ENCODE measurements at places on chromosomes 2 and 18.
A peak's percentile ranks its signal among the peaks of the same experiment; 100 is the strongest.

- DNase-seq = no peak
Observed at GRCh38 chr2:232689152-232689910, 7.8 kb upstream of the GIGYF2 start.

DNA sequence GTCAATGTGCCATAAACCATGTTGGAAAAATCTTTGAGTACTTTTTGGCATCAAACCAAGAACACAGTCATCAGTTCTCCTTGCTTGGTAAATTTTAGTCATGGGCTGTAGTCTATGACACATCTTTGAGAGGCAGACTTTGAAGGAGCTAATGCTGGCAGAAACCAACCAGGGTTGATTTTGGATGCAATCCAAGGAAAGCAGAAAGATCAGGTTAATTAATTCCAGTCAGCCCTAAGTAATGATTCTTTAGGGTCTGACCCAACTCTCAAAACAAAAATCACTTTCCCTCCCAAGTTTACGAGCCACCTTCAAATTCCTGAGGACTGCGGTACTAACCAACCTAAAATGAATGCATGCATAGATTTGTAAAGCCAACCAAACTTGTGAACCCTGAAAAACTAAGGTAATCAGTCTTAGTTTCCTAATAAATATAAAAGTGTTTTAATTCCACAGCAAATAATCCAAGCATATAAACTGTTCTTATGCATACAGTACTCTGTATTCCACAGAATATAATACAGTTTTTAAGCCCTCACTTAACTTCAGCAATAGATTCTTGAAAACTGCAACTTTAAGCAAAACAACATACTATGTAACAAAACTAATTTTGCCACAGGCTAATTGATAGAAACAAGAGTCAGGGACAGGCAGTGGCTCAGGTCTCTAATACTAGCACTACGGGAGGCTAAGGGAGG is 22.0 kb downstream of the AP1S3 start:
- DNase-seq = peak; percentile 68

- DNase-seq = no peak
Observed at GRCh38 chr18:67514465-67514864, 2.1 kb downstream of the DSEL start.

DNA sequence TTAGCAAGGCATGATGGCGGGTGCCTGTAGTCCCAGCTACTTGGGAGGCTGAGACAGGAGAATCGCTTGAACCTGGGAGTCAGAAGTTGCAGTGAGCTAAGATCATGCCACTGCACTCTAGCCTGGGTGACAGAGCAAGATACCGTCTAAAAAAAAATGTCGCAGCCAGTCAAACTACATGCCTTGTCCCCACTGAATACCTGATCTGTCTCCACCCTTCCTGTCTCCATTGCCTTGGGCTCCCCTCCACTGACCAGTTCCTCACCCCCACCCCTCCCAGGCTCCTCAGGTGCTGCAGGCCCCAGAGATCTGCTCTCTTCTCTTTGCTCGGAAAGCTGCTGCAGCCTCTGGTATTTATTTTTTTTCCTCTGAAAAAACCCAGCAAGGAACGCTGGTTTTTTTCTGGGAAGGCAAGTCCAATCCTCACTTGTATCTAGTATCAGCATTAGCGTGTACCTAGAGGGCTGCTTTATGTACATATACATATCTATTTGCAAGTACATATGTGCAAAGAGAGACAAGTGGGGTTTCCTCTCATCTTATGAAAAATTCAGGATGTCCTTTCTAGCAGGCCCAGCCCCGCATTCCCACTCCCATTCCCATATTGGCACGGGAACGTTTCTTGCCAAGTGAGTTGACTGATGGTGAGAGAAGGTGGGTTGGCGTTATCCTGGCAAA is 4.4 kb downstream of the PSD4 start:
- no peak for DNase-seq

DNA sequence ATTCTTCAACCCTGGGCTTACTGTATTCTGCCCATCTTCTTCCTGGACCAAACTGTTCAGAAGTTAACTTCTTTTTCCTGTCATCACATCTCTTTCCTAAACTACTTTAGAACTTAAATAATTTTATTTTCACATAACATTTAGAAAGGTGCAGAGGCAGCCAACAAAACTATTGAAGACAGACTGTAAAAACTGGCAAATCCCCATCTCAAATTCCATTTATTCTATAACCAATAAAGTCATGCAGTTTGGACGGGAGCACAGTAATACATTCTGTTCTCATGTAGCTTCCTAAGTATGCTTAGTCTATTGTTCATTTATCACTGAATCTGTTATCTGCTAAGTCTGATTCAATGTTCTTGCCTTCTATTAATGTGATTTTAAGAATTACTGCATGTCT is 99.1 kb downstream of the SMAD2 start:
- DNase-seq = no peak

DNA sequence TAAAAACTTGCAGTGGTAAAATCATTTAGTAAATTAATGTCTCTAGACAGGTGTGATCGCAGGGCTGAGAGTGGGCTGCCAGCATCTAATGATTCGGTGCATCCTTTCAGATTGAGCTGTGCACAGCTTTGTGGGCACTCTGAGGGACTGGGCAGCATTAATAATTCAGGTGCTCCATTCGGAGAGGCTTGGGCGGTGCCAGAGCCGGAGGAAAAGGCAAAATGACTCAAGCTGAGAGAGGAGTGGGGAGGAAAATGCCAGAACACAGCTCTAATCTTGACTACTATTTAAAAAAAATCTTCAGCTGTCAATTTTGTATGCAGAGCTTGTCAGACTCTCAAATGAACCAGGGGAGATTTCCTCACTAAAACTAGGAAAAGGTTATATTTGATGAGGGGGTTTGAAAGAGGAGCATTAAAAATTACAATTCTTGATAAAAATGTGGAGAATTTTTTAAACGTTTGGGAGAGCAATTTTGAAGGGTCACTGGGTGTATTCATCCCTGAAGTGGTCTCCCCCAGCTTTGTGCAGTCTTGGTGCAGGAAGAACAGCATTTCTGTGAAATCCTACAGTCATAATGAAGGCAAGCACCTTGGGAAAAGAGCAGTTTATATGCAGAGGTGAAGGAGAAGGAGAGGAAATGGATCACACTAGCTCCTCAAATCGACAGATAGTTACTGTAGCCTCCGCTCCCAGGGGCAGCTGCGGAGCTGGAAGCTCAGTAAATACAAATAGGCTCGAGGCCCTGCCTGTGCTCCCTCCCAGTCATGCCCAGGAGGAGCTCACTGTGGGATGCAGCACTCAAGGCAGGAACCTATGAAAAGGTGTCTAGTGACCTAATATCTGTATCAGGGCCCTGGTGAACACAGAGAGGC is 535.4 kb upstream of the RAB6C start:
- DNase-seq = no peak

DNA sequence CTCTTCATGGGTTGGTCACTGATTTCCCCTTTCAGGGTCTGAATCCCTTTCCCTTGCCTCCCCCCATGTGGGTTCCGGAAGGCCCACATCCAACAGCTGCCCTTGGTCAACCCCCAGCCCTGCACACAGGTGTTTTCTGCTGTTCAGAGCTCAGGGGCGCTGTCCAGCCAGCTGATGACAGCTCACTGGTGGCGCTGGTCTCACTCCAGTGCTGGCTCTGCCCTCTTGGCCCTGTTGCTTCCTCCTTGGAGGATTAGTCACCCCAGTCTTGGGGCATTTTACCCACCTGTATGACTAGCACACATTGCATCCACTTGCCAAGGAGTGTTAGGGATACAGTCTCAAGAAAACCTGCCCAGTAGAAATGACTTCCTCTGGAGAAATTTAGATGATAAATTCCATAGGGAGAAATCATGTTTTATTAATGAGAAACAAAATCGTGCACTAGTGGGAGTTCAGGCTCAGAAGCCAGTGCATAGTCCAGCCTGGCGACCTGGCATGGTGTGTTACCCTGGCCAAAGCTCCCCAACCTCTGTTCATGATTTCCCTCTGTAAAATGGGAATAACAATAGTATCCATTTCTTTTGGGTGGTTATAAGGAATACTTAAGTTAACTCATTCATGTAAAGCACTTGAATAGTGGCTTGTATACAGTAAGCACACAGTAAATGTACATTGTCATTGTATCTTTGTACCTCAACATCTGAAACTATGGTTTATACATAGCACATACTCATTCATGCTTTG is 21.6 kb downstream of the CRIM1 start:
- peak; percentile 68 for DNase-seq

DNA sequence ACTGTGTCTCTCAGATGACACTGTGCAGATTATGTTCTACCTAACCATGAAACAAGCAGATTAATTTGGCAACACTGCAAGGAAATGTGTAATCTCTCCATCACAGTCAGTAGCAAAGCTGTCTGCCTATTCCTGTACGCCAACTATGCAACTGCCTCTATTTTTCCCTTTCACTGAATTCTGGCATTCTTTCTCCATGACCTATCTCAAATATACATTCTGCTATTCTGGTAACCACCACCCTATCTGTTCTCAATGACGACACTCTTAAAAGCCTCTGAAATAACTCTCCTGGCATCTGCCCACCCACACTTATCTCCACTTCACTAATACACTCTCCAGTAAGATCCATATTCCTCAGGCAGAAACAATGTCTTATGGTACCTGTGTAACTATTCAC is 78.7 kb downstream of the ABCA12 start:
- DNase-seq = no peak

- no peak for DNase-seq
Observed at GRCh38 chr2:163132850-163133249, 294.3 kb upstream of the KCNH7 start.

- DNase-seq = no peak
Observed at GRCh38 chr18:21741562-21742314, 1.1 kb downstream of the MIB1 start.

DNA sequence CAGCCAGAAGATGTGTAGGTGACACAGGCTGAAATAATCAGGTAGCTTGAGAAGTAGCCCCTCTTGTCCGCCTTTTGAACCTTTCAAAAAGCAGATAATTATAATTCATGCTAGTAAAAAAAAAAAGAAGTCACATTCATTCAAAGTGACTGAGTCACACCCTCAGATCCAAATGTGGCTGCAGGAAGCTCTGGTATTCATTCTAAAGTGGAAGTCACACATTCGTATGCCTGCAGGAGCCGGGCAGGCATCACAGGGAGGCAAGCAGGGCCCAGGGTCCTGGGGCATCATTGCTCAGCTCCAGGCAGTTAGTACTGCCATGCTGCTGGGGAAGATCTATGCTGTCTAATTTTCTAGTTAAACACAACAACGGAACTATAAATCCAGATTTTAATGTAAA is 21.7 kb upstream of the RAB11FIP5 start:
- no peak for DNase-seq

DNA sequence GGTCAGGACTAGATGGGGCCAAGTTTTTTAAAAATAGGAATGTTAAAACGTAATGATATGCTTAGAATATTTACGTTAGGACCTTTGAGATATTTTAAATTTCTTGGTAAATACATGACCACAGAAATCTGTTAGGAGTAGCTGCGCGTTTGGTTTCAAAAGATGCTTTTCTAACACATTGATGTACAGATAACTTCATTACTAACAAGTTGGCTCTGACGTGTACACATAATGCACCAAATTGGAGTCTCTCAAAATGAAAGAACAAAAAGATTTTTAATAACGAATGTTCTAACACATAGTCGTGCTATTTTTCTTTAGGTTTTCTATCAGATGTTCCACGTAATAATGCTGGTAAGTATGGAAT is 608 bp downstream of the PHOSPHO2 start:
- no peak for DNase-seq

GRCh38 chr2:181464966-181465365 is 7.8 kb downstream of the ITGA4 start:
- DNase-seq = no peak

DNA sequence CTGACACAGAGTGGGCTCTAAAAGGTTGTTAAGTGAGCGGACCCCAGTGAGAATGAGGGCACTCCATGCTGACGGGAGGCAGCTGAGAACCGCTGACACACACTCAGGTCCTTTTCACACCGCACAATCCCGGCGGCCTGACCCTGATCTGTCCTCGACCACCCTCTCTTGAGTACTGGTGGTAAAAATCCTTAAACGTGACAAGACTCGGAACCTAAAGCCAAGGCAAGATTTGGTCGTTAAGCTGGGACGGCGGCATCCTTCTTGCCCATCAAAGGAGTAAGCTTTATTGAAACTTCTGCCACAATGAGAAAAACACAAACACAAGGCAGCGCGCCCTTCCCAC is 569 bp downstream of the TMX3 start:
- no peak for DNase-seq

DNA sequence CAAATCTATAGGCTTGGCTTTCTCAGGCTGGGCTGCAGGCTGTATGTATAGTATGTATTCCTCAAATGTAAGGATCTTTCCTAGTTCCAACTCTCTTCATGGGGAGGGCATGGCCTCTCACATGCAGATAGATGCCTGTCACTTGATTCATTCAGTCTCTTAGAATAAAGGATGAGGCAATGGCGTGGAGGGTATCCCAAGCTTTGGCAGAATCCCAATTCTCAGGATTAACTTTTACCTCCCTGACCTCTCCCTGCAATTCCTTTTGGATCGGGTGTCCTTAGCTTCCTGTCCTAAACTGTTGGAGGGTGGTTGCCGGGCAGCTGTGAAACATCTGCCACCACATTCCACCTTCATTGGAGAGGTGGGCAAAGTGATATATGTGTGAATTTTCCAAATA is 80.3 kb downstream of the INSIG2 start:
- DNase-seq = no peak

- no peak for DNase-seq
Observed at GRCh38 chr2:110995911-110996310, 124.8 kb upstream of the BCL2L11 start.

DNA sequence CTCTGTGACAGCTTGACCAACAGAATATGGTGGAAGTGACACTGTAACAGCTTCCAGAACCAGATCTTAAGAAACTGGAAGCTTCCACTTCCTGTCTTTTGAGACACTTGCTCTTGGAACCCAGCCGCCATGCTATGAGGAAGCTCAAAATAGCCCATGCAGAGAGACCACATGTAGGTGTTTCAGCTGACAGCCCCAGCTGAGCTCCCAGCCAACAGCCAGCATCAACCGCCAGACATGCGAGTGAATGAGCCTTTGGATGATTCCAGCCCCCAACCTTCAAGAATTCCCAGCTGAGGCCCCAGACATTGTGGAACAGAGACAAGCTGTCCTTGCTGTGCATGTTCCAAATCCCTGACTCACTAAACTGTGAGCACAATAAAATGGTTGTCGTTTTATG is 27.9 kb downstream of the ACVR1 start:
- DNase-seq = no peak

- DNase-seq = no peak
Observed at GRCh38 chr2:137947728-137948336, 16.4 kb upstream of the HNMT start.

DNA sequence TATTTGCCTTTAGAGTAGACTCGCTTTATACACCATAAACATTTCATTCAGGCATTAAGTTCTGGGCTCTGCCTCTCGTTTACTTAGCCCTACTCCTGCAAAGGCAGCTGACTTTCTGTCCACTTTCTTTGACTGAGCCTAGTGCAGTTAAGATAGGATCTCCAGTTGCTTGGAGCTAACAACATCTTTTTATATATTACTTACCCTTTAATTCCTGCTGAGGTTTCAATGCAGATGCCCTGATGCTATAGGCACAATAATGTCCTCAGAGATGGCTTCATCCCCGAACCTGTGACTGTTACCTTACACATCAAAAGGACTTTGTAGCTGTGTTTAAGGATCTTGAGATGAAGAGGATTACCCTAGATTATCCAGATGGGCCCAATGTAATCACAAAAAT is 505.8 kb upstream of the TNP1 start:
- DNase-seq = no peak

GRCh38 chr18:8805552-8805951 is 100.2 kb downstream of the MTCL1 start:
- DNase-seq = no peak

GRCh38 chr18:44343570-44343969 is 337.1 kb upstream of the SETBP1 start:
- no peak for DNase-seq
